ENCODE measurements at places on chromosomes 6 and 20.
A peak's percentile ranks its signal among the peaks of the same experiment; 100 is the strongest.

DNA sequence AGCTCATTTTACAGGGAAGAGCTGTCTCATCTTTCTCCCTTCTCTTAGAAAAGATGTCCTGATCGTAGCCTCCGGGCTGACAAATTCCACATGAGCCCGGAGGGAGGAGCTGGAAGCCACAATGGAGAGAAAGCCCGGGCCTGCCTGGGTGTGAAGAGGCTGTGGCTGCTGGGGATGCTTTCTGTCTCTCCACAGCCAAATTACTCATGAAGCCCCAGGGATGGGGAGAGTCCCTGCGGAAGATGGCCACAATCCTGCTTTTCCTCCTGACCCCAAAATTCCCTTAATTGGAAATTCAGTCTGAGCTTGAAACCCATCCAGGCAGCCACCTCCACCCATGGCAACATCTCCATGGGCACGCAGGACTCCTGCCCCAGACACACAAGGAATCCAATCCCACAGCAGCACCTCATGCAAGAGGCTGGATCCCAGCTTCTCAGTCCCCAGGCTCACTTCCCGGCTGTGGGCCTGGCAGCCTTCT lies 32.4 kb downstream of the JPH2 start:
- no peak for DNase-seq

- DNase-seq = no peak
Measured at GRCh38 chr6:6915219-6915618, 192.5 kb upstream of the RREB1 start.

DNA sequence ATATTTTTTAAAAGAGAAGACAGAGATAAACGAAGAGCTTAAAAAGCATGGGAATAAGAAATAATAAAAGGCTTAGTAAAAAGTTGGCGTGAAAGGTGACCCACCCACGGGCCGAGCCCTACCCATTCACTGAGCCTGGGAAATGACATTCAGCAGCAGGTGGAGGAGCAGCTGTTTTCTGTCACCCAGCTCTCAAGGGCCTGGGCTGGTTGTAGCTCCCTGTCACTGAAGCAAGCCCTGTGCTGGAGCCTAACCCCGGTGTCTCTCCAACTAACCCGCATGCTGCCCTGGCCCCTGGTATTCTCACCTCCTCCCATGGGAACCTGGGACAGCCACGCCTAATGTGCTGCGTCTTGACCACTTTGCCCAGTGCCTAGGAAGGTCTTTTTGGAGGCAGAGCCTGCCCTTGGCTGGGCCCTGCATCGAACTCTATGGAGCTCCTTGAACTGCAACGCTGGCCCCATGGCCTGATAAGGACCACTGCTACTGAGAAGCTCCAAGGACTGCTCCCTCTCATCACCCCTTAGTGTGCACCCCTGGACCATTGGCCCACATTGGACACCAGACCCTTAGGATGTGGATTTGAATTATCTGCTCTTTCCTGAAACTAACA lies 68.8 kb upstream of the IYD start:
- DNase-seq = no peak

DNA sequence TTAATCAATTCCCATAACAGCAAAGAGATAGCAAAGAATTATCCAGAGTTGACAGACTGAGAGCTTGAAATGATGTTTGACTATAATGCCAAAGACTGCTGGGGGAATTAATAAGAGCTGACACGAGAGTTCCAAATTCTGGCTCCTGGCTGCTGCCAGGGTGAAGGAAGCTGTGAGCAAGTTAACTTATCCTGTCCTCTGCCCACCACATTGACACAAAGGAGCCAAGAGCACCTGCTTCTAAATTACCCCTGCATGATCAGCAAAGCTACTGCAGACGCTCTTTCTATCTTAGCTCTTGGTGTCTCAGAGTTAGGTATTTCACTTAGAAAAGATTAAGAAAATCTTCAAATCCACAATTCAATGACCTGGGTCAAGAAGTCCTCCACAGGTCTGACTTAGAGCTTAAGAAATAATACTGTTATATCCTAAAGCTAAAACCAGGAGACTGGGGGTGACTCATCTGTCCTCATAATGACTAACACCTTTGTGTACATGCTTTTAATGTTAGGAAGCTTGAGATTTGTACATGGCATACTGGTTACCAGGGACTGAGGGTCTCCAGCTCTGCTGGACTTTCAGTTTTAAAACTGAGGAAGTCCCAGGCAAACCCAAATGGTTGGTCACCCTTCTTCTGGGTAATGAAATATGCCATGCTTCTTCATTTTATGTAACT lies 13.2 kb upstream of the FRK start:
- DNase-seq = peak; percentile 33

GRCh38 chr20:53950578-53950977 lies 119.8 kb downstream of the BCAS1 start:
- DNase-seq = no peak

DNA sequence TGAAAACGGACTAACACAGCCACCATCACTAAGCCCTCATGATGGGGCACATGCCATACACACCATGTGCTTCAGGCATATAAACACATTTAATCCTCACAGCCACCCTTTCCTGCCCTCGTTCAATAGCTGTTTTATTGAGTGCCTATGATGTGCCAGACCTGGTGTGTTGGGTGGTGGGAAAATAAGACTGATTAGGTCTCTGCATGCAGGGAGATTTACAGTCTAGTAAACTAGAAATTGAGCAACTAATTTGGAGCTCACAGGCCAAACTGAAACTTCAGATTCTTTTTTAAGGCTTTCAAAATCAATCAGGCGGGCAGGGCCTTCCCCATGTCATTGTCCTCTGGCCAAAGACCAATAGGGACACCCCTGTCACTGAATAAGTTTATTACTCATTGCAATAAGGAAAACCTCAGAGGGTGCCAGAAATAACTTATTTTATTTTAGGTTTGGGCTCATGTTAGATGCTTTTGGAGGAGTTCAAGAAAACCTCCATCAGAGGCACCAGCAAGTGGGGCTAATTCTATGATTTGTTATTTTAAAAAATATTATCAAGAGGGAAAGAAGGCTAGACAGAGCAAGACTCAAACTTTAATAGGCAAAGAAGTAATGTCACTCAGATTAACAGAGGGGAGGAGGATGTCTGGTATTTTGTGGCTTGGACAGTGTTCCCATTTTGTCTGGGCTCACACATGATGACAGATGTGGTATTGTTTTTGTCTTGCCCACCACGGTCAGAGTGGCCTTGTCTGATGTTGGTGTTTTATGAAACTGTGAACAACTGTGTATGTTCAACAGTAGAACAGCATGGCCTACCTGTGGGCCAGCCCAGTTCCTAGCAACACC lies 12.0 kb downstream of the ZFP64 start:
- DNase-seq = no peak

Measured in HFF-Myc (cell line).